ENCODE measurements at places on chromosomes 6 and 20.
A peak's percentile ranks its signal among the peaks of the same experiment; 100 is the strongest.

DNA sequence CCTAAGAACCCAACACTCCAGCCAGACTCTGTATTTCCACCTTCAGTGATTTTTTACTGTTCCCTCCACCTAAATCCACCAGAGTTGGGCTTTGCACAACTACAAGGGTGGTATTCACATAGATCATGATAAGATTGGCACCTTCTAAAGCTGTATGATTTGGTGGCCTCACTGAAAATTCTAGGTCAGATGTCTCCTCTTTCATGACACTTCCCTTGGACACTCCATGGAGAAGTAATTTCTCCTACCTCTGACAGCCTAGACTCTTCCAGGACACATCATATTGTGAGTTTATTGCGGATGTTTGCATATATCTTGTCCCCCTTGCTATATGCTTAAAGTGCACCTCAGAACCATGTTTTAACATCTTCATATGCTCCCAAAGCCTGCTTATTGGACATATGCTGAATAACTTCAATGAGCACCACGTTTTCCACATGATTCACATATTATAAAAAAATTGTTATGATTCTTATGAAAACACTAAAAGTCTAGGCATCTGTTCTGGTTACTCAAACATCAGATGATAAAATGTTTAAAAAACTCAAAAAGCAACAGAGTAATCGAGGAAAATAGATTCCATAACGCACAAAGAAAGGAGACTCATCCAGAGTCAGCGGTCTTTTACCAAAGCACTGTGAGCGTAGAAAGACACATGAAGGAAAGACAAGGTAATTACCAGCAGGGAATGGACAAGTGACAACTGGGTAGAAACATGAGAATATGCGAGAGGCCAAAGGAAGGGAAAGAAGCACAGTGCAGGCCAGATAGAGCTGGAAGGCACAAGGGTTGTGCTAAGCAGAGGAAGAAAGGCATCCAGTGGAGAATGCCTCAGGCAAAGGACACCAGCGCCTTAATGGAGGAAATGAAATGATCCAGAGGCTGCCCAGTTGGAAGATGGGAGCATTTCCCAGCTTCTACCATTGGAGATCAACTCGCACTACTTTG lies 46.5 kb downstream of the KIF16B start:
- no peak for DNase-seq

GRCh38 chr20:62146019-62146755 lies 2.6 kb downstream of the SS18L1 start:
- DNase-seq, result no peak

DNA sequence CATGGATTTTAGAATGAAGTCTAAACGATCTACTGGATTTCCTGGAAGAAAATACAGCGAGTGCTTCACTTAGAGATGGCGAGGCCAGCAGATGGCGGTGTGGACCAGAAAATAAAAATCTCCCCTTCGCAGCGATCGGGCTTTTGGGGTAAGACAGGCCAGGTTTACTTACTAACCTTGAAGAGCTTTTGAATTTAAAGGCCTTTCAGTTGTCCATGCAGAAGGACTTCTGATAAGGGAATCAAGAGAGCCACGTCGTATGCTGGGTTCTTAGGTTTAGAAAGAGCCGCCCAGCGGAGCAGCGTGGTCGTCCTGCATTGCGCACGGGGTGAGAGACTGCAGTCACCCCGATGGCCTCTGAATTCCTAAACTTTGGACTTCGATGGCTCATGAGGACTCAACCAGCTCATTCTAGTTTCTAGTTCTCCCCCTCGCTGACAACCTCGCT lies 125.2 kb upstream of the RALGAPA2 start:
- DNase-seq, result peak; percentile 93

DNA sequence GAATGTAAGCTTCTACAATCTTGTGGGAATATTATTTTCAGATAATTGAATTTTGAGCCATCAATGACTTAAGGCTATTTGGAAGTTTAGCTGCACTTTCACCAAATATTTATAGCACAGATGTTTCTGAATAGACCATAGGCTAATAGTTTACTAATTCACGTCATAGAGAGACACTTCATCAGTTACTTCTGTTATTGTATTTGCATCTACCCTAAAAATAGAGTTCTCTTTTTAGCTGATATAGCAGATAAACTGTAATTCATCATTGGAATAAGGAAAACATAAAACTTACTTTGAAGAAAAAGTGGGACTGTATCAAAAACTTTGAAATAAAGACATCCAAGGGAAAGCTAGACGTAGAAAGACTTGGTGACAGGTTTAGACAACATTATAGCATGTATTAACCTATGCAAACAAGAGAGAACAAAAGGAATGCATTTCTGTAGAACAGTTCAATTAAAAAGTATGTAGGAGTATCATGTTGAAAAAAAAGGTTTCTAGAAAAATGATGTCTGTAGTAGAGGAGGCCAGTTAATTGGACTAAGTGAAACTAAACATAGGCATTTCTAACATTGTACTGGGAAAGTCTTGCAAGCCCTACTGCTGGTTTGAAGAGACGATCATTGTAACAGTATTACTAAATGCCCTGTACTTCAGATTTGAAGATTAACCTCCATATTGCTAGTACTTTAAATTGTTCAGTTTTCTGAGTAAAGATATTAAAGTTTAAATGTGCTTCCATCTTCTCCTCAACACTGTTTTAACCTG lies 123.3 kb downstream of the ZFAND3 start:
- DNase-seq, result peak; percentile 46

- no peak for DNase-seq
These were observed 348.9 kb downstream of the NRN1 start for GRCh38 chr6:5657684-5658430.

DNA sequence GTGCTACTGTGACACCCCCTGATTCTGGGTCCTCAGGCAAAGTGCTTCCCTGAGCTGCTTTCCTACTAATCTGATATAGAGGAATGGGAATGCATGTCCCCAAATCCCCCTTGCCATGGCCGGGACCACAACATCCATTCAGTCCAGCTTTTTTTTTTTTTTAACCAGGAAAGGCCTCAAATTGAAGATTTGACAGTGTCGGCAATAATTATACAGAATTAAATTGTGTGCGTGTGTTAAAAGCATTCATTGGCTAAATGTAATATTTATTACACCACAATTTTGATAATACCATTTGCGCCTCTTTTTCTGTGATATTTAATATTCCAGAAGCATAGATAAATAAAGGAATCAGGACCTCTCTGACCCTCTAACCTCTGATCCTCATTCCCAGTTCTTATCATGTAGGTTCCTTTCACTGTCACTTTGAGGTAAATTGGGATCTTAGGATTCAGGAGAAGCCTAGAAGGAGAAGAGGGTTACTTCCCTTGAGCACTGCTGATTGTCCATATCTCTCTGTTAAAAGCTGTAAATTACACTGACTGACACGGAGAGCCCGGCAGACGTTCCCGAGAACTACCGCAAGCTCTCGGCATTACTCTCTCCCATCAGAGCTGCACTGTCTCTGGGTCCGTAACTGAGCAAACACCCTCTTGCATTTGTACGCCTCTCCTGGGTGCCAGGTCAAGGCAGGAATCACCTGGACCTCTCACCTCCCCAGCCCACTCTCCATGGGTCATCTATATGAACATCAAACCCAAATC lies 29.4 kb upstream of the MAFB start:
- no peak for DNase-seq

DNA sequence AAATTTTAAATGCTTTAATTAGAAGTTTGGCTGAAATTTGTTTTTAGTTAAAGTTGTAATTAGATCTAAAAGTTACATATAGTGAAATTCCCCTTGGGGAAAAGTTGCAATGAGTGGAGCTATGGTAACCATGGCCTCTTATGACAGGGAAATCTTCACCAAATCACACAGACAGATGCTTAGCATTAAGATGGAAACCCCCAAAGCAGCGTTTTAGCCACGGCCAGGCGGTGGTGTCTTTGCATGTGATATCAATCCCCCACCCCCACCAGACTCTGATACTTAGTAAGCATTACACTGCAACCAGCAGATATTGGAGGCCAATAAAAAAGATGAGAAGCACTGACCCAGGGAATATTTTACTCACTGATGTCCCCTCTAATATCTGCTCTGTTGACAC lies 75.7 kb downstream of the REPS1 start:
- no peak for DNase-seq

DNA sequence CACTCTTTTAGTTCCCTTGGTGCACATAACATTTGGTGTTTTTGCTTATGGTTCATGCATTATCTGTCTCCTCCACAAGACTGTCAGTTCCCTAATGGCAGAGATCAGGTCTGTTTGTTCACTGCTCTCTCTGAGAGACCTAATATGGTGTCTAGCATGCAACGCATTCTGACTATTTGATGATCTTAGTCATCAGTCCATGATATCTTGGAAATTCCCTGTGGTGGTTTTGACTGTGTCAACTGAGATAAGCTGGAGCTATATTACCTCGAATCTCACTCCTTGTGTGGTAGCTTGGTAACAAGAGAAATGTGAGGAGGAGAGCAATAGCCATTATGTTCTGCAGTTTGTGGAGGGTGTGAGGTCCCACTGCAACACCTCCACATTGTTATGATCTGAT lies 229.8 kb downstream of the FRK start:
- no peak for DNase-seq

GRCh38 chr6:17998003-17998402 lies 10.6 kb upstream of the KIF13A start:
- DNase-seq, result no peak

DNA sequence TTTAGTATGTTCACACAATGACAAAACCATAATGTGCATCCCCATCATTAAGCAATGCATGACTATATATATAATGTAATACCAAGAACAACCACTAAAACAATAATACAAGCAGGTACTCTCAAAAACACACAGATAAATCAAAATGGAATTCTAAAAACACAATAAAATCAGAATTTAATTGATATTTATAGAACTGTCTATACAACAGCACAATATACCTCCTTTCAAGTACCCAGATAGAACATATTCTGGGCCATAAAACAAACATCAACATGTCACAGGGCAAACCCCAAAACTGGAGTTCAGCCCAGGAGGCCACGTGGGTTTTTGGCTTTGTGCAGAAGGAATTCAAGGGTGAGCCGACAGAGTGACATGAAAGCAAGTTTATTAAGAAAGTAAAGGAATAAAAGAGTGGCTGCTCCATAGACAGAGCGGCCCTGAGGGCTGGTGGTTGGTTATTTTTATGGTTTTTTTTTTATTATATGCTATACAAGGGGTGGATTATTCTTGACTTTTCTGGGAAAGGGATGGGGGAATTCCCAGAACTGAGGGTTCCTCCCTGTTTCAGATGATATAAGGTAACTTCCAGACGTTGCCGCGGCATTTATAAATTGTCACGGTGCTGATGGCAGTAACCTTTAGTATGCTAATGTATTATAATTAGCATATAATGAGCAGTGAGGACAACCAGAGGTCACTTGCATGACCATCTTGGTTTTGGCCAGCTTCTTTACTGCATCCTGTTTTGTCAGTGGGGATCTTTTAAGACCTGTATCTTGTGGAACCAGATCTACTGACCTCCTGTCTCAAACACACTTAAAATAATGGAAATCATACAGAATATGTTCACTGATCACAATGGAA lies 5.6 kb downstream of the RAB23 start:
- DNase-seq, result no peak

DNA sequence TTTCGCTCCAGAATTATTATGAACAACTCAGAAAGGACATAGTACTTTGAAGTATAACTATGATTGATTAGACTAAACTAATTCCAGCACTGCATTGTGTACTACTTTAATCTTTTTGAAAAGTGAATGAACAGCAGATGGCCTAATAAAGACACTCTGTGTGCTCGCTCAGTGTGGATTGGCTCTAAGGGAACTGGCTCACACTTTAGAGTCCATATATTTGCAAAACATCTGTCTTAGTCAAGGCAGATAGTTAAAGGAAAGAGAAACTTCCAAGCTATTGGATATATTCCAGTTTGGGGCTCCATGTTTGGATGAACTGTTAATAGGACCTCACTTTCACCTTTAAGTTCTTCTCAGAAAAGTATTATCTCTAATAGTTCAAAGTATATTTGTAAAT lies 218.9 kb downstream of the EYA4 start:
- DNase-seq, result no peak

DNA sequence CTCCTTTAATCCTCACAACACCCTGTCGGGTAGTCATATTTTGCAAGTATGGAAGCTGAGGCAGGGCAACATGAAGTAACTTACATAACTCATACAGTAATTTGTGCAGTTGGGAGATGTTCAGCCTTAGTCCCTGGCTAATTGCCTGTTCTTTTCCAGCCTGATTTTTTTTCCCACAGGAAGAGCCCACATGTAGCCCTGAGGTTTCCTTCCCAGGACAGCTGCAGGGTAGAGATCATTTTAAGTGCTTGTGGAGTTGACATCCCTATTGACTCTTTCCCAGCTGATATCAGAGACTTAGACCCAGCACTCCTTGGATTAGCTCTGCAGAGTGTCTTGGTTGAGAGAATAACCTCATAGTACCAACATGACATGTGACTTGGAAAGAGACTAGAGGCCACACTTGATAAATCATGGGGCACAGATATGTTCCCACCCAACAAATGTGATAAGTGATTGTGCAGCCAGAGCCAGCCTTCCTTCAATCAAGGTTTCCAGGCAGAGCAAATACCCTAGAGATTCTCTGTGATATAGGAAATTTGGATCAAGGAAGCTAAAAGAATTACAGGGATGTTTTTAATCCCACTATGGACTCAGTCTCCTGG lies 5.0 kb upstream of the BTN2A1 start:
- DNase-seq, result no peak

GRCh38 chr20:13212750-13213149 lies 8.3 kb upstream of the ISM1 start:
- DNase-seq, result no peak

DNA sequence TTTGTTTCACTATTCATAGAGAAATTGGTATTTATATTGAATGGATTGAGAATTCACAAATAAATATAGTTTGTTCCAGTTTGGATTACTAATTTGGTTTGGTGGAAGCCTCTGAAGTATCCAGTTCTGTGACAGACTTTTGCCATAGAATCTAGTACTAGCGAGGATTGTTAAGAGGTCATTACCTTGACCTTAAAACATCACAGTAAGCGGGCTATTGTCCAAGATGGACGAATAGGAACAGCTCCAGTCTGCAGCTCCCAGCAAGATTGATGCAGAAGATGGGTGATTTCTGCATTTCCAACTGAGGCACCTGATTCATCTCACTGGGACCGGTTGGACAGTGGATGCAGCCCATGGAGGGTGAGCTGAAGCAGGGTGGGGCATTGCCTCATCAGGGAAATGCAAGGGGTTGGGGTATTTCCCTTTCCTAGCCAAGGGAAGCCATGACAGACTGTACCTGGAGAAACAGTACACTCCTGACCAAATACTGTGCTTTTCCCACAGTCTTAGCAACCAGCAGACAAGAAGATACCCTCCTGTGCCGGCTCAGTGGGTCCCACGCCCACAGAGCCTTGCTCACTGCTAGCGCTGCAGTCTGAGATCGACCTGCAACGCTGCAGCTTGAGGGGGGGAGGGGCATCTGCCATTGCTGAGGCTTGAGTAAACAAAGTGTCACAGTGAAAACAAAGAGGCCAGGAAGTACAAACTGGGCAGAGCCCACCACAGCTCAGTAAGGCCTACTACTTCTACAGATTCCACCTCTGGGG lies 66.4 kb upstream of the NEDD9 start:
- peak; percentile 28 for DNase-seq

- no peak for DNase-seq
These were observed 70.8 kb upstream of the IYD start for GRCh38 chr6:150298030-150298380.

- peak; percentile 49 for DNase-seq
These were observed 16.5 kb upstream of the NNAT start for GRCh38 chr20:37504404-37505096.

Data from NCI-H69 (cell line).